ENCODE measurements at places on chromosomes 5 and 9.

GRCh38 chr5:12662545-12663314 is 758.5 kb upstream of the CTNND2 start:
- DNase-seq: no peak

GRCh38 chr9:27202056-27202455 is 93.0 kb downstream of the TEK start:
- no peak for DNase-seq

- DNase-seq: no peak
Measured at GRCh38 chr9:109098960-109099308, 20.8 kb downstream of the TMEM245 start.

DNA sequence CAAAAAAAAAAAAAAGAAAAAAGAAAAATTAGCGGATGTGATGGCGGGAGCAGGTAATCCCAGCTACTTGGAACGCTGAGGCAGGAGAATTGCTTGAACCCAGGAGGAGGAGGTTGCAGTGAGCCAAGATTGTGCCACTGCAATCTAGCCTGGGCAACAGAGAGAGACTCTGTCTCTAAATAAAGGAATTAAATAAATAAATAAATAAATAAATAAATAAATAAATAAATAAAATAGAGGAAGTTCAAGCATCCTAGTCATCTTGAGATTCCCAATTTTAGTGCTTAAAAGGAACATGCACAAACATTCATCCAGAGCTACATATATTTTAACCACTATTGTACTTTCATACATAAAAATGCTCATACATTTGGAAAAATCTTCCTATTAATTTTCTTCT is 61.2 kb upstream of the GABRA1 start:
- DNase-seq: no peak

- no peak for DNase-seq
Measured at GRCh38 chr5:52491071-52491787, 296.5 kb upstream of the ITGA1 start.

GRCh38 chr5:150313921-150314716 is 11.4 kb upstream of the ARSI start:
- no peak for DNase-seq

GRCh38 chr9:35690614-35691333 is 1.0 kb upstream of the TPM2 start:
- peak; percentile 14 for DNase-seq

DNA sequence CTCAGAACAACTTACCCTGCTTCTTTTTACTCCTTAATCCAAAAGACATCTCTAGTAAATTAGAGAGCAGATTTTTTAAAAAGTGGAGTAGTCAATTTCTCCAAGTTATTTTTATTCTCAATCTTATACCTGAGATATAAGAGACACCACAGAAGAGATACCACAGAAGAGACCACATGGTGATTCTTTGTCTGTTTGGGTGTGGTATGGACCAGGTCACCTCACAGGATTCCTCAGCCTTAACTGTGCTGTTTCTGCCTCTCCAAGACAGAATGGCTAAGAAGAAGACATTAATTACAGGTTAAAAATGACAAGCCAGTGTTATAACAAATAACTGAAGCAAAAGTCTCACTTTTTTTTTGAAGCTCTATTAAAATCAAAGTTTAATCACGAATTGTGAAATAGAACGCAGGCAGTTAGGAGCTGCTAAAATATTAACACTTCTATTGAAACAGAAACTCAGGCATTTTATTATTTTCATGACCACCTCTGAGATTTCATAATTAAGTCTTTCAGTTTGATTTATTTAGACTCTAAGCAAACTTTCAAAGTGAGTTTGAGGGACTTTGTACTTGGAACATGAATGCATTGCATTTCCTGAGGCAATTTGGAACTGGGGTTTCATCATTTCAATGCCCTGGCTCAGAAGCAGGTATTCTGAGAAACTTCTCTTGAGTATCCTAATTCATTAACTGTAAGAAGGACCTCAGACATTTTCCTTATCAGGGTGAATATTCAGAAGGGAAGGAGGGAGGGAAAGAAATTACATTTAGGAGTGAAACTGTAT is 280.7 kb downstream of the KCTD16 start:
- no peak for DNase-seq

- DNase-seq: no peak
Measured at GRCh38 chr9:6938447-6938846, 180.7 kb downstream of the KDM4C start.

DNA sequence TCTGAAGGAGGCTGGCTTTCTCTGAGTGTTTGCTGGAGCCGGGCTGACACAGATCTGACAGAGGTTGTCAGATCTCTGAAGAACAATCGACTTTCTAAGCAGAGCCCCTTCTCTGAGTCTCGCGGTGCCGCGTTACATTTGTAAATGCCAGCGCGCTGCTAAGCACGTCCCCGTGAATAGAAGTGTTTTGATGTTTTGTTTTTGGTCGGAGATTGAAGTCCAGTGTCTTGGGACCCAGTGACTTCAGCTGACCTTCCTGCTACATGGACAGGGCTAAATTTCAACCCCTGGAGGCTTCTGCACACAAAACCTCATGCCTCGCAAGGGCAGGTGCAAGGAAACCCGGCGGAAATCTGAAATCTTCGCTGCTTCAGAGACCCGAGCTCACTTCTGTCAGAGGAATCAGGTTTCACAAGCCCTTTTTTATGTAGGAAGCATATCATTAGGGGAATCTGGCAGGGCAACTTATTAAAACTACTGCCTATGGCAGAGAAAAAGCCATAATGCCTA is 27.2 kb downstream of the NEUROG1 start:
- no peak for DNase-seq

DNA sequence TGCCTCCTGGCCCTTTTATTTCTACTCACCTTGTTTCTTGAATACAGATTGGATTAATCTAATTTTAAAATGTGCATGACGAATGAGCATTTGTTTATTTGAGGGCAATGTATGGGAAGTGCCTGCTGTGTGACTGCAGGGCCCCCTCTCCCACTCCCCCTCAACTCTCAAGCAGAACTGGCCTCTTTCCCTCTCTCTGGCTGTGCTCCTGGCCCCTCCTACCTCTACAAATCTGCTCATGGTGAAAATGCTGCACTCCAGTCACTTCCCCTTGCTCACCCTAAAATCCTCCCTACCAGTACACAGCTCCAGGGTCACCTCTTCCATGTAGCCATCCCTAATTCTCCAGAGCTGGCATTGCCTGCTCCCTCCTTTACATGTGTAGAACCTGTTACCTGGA is 17.2 kb upstream of the NDST1 start:
- DNase-seq: no peak

DNA sequence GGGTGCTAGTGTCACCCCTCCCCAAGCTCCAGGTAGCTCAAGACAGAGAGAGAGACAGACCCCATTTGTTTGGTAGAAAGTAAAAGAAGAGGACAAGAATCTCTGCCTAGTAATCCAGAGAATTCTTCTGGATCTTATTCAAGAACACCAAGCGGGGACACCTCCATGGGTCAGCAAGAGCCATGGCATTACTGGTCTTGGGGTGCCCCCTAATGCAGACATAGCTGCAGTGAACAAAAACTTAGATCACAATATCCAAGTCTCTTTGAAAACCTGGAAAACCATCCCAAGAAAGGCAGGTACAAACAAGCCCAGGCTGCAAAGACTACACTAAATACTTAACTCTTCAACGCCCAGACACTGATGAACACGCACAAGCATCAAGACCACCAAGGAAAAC is 29.9 kb upstream of the PDE4D start:
- DNase-seq: no peak

GRCh38 chr5:128665747-128666355 is 127.8 kb upstream of the FBN2 start:
- DNase-seq: no peak

DNA sequence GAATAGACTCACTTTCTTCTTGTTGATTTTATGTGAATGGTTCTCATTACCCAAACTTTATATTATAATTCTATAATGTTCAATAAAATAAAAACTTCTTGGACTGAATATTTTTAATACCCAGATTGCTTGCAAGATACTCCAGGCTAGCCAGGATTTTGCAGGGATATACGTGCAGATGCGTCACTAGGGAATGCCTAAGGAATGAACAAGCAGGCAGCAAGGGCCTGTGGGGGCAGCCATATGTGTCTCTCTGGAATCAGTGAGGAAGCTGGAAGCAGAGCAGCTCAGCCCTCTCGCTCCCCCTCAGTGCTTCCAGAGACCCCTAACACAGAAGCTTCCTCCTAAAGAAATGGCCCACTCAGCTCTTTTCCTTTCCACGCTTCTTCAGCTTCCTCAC is 457.4 kb downstream of the CCDC171 start:
- DNase-seq: no peak

DNA sequence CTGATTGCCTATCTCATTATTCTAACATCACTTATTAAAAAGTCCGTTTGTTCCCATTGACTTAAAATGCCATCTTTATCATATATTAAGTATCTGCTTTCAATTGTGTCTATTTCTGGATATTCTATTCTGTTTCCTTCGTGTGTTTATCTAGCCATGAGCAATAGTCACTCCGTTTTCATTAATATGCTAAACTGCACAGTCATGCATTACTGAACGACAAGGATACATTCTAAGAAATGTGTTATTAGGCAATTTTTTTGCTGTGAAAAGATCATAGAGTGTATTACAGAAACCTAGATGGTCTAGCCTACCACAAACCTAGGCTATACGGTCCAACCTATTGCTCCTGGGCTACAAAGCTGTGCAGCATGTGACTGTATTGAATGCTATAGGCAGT is 482.9 kb downstream of the IRX1 start:
- no peak for DNase-seq

- DNase-seq: no peak
Measured at GRCh38 chr5:133410335-133410828, 202.0 kb downstream of the FSTL4 start.

DNA sequence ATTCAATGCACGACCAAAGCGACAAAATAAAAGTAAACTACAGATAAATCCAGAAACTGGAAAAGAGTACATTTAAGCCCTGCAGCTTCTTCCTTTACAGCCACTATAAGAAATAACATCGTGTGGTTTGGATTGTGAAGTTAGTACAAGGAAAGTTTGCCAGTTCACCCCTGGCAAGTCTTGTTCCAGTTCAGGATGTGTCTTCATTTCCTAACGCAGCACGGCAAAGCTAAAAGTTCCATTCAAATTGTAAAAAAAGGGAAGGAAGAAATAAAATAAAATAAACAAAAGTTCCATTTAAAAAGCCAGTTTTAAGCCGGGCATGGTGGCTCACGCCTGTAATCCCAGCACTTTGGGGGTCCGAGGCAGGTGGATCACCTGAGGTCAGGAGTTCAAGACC is 83.3 kb upstream of the RETREG1 start:
- no peak for DNase-seq

DNA sequence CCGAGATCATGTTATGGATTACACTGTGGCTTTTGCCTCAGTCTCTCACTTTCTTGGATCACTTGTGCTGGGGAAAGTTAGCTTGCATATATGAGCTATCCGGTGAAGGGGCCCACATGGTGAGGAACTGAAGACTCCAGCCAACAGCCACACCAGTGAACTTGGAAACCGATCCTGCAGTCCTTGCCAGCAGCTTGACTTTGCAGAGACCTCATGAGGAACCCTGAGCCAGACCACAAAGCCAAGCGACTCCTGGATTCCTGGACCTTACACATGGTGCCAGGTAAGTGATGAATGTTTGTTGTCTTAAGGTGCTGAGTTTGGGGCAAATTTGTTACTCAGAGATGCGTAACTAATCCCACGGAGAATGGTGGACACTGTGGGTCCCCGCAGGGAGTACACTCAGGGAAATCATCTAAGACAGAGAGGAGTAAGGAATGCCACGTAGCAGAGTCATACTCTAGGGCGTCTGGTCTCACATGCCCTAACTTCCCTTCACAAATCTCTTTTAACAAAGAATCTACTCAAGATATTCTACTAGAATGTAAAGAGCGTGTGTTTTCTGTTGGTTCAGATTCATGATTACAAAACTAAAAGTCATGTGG is 76.5 kb upstream of the PJA2 start:
- no peak for DNase-seq

- DNase-seq: no peak
Measured at GRCh38 chr9:32782476-32783167, 718 bp upstream of the TMEM215 start.

GRCh38 chr9:93682155-93682968 is 106.0 kb downstream of the PHF2 start:
- peak; percentile 49 for DNase-seq

All from stimulated activated CD8-positive, alpha-beta memory T cell treated with anti-CD3 and anti-CD28 coated beads, Interleukin-4, amount 100 ng/mL, for 24 hours (primary cell).